Stimulated activated CD4-positive, alpha-beta T cell treated with anti-CD3 and anti-CD28 coated beads, Interleukin-12 subunit alpha, Interleukin-12 subunit beta, amount 100 ng/mL, for 24 hours (primary cell): ENCODE measurements at places on chromosomes 5 and 9.

GRCh38 chr5:63053019-63053638 lies 474.5 kb downstream of the LRRC70 start:
- no peak for DNase-seq

- no peak for DNase-seq
These were observed 32.8 kb downstream of the ENTREP1 start for GRCh38 chr9:69357821-69358220.

DNA sequence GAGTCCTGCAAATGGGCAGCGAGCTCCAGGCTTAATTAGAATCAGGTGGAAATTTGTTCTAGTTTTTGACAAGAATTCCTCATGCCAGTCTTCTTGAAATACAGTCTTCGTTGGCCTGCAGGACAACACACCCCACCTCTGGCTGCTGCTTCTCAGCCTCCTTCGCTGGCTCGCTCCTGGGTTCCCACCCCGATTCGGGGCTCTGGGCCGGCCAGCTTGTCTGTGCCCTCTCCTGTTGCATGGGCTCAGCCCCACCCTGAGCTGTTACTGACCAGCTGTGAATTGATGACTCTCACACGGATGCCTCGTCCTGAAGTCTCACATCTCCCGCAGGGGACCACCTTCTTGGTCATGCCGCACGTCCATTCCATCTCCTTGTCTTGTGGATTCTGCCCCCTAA lies 21.0 kb downstream of the PSD2 start:
- DNase-seq, result no peak

DNA sequence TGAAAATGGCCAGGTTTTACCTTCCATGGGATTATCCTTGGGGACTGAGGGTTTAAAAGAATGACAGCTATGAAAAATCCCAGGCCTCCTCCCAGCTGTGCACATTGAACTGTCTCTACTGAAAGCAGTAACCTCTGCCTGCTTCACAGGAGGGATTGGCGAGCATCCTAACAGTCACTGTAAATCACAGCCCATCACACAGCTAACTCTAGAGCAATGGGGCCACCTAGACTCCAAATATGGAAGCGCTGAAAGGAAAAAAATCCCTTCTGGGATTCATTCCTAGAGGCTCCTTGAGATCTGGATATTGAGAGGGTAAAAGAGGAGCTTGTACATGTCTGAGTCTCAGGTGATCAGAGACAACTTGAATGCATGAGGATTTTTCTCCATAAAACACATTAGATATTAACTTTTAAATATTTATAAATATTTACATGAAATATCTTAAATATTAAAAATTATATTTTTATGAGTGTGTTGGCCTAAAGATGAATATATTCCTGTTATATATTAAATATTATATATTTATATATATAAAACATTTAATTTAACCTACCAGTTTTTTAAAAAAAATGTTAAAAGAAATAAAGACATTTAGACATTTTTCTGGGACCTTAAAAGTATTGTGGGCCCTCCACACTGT lies 133.8 kb upstream of the SLC24A2 start:
- DNase-seq, result no peak

DNA sequence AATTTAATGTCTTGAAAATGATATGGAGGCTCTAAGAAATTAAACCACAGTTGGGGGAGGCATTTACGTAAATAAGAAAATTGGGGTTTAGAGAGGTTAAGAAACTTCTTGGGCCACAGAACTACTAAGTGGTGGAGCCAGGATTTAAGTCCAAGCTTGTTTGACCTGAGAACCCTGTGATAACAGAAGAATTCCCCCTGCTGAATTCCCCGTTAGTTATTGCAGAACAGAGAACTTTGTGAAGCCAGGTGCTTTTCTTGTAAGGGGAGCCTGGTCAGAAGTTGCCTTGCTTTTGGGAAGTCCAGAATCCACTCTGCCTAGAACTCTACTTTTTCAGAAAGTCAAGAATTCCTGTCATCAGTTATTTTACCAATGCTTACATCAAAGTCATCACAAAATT lies 309.3 kb upstream of the SEMA6A start:
- DNase-seq, result no peak

DNA sequence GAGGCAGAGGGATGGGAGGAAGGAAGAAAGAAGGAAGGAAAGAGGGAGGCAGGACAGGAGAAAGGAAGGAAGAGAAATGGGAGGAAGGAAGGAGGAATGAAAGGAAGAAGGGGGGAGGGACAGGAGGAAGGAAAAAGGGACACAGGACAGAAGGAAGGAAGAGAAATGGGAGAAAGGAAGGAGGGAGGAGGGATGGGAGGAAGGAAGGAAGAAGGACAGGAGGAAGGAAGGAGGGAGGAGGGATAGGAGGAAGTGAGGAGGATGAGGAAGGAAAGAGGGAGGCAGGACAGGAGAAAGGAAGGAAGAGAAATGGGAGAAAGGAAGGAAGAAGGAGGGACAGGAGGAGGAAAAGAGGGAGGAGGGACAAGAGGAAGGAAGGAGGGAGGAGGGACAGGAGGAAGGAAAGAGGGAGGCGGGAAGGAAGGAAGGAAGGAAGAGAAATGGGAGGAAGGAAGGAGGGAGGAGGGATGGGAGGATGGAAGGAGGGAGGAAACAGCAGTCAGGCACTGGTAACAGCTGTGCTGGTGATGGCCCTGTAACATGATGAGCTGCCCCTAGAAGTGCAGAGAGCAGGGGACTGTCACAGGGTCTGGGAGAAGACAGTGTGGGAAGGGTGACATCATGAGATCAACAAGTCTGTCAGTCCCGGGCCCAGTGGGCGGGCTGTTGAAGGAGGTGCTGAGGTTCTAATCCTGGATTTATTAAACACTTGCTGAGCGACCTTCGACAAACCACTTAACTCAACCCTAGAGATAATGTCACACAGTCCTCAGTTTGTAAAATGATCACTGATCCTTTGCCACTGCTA lies 10.7 kb upstream of the IRX1 start:
- no peak for DNase-seq

DNA sequence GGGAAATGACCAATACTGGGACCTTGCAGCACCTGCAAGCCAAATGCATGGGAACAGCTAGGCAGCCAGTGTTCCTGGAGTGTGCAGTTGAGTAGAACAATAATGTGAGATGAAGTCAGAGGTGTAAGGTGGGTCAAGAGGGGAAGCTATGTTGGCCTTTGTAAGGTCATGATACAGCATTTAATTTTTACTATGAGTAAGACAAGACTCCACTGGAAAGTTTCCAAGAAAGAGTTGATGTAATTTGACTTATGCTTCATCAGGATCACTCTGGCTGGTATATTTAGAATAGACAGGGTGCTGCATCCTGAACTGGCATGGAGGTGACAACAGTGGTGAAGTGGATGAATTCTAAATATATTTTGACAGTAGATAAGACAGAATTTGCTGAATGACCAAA lies 744.8 kb downstream of the KCTD16 start:
- no peak for DNase-seq

GRCh38 chr5:355379-355935 lies 33.9 kb downstream of the AHRR start:
- no peak for DNase-seq

GRCh38 chr5:57705769-57706168 lies 223.2 kb upstream of the ACTBL2 start:
- DNase-seq, result no peak

DNA sequence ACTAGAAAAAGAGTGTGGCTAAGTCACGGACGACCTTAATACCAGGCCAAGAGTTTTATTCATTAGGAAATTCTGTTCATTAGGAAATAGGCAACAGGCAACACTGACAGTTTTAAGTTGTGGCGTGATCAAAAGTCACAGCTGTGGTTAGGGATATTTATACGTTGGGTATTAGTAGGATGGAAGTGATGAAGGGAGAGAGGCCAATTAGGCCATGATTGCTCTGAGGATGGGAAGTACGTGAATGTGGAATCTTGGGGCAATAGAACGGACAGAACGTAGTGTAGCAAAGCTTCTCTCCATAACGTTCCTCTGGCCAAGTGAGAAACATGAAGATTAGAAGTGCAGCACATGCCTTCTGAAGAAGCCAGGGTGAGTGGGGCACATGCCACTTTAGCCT lies 290.1 kb upstream of the ZNF608 start:
- no peak for DNase-seq

DNA sequence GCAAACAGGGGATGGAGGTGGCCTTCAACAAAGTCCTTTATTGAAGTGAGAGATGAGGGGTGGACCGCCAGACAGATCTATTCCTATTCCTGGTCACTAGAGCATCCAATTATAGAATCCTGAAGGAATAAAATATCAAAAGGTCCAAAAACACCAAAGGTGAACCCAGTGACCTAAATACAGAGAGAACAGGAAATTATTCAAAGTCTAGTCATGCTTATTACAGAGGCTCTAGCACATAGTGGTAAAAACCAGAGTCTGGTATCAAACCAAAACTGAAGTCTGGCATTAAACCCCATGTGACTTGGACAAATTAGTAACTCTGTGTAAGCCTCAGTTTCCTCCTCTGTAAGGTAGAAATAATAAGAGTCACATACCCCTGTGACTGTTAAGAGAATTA lies 100.5 kb upstream of the SNX2 start:
- no peak for DNase-seq

DNA sequence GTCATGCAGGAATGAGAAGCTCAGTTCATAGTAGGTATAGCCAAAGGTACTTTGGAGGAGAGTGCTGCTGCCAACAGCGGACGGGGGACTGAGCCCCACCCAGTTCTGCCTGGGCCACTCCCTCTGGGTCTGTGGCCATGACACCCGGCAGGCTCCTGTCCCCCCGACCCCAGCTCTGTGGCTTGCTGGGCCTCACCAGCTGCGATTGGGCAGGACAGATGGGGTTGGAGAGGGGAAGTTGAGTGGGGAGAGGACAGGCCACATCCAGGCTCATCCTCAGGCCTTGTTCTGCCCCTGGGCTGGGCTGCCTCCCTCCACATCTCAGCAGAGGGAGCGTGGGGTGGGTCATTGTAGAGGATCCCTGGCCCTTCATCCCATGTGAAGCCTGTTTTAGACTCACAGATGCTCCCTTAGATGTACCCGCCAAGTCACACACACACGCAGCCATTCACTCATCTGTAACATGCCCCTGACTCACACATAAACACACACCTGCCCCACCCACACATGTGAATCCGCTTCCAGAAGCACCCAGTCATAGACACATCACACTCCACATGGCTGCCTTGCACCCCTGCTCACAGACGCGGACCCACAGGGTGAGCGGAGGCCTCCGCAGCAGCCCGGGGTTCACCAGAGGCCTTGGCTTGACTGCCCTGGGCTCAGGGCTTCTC lies 48.8 kb downstream of the NTNG2 start:
- no peak for DNase-seq

DNA sequence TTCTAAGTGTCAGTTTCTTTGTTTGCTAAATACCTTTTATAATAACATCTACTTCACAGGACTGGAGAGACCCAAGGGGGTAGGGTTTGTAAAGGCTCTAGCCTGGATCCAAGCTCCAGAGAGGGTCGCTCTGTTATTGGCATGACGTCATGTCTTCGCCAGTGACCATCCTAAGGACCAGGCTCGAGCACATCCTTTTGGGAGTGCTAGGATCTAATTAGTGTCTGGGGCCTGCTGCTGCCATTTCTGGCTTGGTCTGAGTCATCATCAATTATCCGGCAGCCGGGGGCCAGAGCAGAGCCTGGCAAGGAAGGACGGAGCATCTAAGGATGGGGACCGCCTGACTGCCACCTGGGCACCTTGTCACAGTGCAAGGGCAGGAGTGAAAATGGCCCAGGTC lies 153.0 kb downstream of the NSG2 start:
- no peak for DNase-seq

DNA sequence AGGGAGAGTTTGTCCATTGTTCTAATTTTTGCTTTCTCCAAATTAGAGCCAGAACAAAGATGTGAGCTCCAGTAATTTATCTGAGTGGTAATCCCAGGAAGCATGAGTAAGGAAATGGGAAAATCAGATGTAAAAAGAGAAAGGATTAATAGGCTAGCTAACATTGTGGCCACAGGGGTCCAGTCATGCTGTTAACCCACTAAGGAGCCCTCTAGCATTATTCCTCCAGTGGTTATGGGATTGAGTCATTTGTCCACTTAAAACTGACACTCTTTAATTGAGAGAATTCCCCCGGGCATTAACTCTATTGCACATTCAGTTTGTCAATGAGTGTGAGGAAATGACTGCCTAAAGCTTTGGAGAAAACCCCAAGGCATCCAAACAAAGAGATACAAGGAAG lies 700.3 kb upstream of the TYRP1 start:
- DNase-seq, result no peak

- no peak for DNase-seq
These were observed 94.1 kb upstream of the ADAMTS2 start for GRCh38 chr5:179439181-179439985.

GRCh38 chr5:73450672-73451223 lies 2.2 kb upstream of the FOXD1 start:
- no peak for DNase-seq

GRCh38 chr9:124359426-124359825 lies 55.8 kb downstream of the PSMB7 start:
- no peak for DNase-seq

GRCh38 chr9:134413890-134414623 lies 87.8 kb downstream of the RXRA start:
- no peak for DNase-seq

DNA sequence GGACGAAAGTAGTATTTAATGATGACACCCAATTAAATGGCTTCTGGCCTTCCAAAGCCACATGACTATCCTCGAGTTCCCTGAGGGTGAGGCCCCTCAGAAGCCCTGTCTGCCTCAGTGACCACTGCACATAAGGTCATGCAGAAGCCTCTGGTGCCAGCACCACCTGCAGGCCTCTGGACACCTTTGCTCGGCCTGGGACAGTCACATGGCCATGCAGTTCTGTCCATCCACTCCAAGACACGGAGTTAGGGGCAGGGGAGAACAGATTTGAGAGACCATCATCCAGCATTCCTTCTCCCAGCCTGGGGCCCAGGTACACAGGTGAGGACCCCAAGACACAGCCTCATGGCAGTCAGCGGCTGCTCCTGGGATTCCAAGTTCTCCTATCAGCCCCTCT lies 145.0 kb downstream of the ROR2 start:
- no peak for DNase-seq

DNA sequence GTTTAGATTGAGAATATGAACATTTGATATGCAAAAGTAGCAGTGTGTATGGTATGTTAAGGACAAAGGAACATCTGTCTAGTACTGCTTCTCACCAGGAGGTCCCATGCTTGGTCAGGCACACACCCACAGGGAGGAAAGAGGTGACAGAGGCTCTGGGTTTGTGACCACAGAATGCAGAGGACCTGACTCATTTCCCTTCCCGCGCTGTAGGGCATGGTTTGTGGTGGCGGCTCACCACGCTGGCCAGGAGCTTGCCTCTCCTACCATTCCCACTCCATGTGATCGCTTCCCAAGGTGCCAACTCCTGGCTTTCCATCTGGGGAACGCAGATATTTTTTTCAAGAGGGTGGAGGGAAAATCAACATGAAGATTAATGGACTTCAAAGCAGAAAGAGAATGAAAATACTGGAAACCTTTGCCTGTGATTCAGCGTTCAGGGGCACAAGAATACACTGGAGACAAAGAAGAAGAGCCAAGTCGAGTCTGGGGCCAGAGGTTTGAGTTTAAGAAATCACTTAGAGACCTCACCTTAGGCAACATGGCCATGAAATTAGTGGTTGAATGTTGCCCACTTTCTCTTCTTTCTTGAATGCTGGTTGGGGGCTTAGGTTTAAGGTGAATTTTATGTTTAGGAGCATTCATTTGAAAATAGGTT lies 477.8 kb downstream of the CCDC171 start:
- no peak for DNase-seq
